NCI-H1048 (cell line): ENCODE measurements at places on chromosomes 5 and 9.

GRCh38 chr5:173775261-173776197 lies 112.6 kb upstream of the CPEB4 start:
- DNase-seq: no peak

DNA sequence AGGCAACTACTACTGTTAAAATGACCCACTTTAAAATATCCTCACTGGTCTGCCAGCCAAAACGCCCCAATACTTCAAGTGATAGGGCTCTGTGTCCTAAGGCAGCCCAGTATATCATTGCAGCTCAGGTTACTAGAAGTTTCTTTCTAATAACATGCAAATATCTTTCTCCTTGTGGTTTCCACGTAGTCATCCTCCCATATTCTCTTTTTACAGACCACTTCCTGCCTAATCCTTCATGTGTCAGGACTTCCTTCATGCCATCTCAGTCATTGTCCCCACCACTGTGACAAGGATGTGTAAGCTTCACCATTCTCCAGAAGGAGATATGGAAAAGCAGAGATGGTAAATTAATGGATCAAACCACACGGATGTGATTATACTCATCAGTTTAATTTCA lies 813.7 kb downstream of the MAT2B start:
- DNase-seq: no peak

GRCh38 chr5:65548281-65548680 lies 14.7 kb downstream of the CENPK start:
- no peak for DNase-seq

DNA sequence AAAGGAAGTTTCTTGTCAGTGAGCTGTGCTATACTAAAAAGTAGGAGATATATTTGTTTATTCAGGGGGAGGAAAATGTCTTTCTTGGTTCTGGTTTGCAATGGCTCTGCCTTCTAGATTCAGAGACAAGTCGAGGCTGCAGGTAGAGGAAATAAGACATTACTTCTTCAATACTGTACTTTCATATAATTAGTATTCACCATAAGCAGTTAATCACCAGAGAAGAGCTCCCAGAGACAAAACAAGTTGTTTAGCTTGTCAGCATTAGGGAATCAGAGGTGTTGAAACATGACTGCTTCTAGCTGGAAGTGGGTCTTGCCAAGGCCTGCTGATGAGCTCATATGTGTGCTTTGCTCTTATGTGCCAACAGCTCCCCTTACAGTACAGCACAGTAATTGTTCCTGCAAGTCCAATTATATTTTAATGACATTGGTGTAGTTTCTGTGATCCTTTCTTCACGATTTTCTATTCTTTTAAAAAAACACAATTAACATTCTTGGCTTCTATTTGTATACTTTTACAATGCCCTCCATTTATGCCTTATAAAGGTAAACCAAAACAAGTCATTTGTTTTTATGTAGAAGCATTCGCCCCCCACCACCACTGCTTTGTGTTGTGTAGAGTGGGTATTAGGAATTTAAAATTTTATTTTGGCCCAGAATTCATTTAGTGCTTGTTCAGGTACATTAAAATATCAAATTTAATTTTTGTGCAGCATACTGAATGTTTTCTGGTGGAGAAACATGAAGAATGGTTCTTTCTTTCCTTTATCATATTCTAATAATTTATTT lies 112.2 kb downstream of the RPS23 start:
- peak; percentile 49 for DNase-seq

DNA sequence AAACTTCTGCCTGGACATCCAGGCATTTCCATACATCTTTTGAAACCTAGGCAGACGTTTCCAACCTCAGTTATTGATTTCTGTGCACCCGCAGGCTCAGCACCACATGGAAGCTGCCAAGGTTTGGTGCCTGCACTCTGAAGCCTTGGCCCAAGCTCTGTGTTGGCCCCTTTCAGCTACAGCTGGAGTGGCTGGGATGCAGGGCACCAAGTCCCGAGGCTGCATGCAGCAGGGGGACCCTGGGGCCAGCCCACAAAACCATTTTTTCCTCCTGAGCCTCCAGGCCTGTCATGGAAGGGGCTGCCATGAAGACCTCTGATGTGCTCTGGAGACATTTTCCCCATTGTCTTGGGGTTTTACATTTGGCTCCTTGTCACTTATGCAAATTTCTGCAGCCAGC lies 49.9 kb downstream of the NFX1 start:
- DNase-seq: no peak

GRCh38 chr9:70438341-70438928 lies 24.0 kb upstream of the KLF9 start:
- DNase-seq: no peak

- no peak for DNase-seq
Measured at GRCh38 chr9:6880626-6881025, 122.9 kb downstream of the KDM4C start.

GRCh38 chr9:106621313-106622163 lies 241.4 kb upstream of the ZNF462 start:
- DNase-seq: no peak
